ENCODE measurements at places on chromosomes 6 and 20.

DNA sequence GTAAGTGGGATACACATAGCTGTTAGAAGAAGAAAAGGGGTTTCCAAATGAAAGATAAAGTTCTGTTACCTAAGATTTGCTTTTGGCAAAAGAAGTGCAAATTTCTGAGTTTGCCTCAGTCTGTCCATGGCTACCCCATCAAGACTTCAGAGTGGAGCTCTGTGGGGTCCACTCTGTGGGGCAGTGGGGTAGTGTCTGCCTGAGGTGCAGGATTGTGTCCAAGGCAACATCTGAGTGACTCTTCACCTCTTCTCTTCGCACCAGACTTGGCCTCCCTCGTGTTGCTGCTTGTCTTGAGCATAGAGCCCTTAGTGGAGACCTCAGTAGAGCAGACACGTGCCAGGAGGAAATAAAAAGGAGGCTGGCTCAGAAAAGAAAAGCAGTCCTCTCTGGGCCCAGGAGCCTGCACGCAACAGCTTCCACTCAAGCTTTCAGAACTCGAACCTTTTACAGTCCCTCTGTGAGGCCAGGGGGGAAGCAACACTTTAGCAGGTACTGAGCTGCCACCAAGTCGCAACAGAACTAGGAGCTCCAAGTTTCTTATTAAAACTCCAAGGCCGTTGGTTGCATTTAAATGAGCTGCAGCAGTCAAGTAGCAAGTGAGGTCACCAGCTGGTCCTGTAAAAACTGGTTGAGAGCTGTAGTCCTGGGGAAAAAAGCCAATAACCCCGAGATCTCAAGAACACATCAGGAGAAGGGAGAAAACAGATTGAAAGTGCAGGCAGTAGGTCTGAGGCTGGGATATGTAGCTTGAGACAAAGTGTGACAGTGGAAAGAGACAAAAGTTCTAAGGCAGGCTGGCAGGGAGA is 413.5 kb downstream of the CDC5L start:
- DNase-seq = no peak

GRCh38 chr20:41818991-41819390 is 200.8 kb upstream of the CHD6 start:
- no peak for DNase-seq

GRCh38 chr6:56902641-56903464 is 52.1 kb upstream of the BEND6 start:
- no peak for DNase-seq

DNA sequence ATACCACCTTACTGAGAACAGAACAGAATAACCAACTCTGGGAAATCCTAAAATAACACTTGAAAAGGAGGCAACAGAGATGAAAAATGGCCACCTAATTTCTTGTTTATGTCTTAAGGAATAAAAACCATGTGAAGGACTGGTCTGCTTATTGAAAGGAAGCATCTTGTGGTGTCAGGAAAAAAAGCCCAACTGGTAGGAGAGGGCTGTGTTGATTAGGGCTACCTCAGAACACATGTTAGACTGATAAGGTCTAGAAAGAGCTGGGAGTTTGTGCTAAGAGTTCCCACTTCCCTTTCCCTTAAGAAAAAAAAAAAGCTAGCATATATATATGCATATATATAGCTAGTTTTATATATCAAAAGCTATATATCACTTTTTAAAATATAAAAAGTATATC is 425.3 kb upstream of the BTBD3 start:
- DNase-seq = no peak

- DNase-seq = peak; percentile 72
Measured at GRCh38 chr6:106223300-106223930, 102.1 kb downstream of the ATG5 start.

- no peak for DNase-seq
Measured at GRCh38 chr6:44734886-44735629, 347.6 kb downstream of the CDC5L start.

DNA sequence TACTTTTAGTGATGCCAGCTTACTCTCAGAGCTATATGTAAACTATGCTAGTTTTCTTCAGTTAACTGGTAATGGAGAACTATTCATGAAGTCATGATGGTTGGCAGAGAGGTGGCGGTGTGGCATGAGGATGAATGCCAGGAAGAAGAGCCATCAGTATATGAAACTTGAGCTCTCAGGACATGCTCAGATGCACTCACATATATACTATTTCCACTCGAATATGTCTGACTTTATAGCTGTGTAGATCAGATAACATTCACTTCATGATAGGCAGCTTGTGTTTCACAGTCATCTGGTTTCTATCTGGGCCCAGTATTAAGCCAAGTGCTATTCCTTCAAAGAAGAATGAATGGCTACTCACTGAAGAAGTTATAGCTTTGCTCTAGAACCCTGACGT is 46.2 kb upstream of the CEP85L start:
- no peak for DNase-seq

DNA sequence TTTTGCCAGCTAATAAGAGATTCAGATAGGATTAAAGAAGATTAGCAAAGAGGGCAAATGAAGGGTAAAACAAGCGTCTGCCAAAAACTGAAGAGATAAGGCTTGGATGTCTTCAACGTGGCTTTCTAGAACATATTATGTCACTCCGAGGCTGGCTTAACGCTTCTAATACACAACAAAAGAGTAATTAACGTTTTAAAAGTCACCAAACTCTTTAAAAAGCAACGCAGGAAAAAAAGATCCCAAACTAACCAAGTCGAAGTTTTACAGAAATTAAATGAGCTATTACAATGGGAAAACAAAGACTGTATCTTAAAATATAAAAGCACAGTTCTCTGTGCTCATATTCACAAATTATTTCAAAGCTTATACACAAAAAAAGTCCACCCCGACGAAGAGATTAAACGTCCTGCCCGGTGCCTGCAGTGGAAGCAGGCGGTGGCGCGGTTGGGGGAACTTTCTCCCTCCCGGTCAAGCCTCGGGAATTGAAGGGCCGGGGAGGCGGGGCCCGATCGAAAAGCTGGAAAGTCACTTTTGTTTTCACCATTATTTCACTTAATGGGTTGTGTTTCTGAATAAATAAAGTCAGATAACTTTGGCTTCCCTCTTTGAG is 1.2 kb downstream of the MAK start:
- no peak for DNase-seq

DNA sequence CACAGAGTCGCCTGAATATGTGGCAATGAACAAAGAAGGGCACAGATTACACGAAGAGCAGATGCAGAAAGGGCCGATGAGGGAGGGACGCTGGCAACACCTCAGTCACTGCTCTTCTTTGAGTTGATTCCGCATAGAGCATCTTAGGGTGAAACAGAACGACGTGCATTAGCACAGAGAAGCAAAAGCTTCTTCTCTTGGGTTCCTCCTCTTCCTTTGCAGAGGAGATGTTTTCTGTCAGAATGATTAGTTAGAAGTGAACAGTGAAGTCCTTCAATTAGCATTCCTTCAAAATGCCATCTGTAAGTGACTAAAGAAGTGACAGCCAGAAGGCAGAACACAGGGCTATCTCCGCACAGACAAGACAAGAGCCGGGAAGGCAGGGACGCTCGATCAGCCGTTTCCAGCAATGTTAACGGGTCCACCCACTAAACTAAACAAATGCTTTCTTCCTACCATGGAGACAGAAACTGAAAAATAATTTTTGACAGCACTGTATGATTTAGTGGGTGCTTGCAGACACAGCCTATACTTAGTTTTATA is 219.8 kb upstream of the AGPAT4 start:
- DNase-seq = no peak

GRCh38 chr6:56364827-56365339 is 117.5 kb upstream of the COL21A1 start:
- DNase-seq = no peak

GRCh38 chr6:113328886-113329381 is 528.2 kb upstream of the MARCKS start:
- DNase-seq = no peak

DNA sequence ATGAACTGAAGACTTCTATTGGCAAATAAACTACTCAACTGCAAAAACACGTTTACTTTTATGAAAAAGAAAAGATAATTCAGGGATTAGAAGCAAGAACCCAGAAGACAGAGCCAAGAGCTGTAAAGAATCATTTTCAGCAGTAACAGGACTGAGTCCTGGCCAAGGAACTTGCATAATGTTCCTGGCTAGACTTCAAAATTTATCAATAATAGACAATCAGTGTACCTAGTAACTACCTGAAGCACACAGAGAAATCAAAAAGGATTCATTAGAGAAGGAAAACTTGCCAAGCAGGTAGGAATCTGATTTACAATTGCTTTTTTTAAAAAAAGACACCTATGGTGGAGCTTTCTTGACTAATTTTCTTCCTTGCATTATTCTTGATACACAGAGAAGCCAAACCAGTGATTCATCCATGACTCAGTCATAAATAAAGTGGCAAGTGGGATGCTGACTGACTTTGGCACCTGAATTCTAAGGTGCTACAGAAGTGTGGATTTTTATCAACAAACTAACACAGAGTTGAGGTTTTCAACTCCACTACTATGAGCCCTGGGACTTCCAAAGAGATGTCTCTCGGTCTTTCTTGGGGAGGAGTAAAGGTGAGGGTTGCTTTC is 281.3 kb downstream of the BMP7 start:
- DNase-seq = no peak

DNA sequence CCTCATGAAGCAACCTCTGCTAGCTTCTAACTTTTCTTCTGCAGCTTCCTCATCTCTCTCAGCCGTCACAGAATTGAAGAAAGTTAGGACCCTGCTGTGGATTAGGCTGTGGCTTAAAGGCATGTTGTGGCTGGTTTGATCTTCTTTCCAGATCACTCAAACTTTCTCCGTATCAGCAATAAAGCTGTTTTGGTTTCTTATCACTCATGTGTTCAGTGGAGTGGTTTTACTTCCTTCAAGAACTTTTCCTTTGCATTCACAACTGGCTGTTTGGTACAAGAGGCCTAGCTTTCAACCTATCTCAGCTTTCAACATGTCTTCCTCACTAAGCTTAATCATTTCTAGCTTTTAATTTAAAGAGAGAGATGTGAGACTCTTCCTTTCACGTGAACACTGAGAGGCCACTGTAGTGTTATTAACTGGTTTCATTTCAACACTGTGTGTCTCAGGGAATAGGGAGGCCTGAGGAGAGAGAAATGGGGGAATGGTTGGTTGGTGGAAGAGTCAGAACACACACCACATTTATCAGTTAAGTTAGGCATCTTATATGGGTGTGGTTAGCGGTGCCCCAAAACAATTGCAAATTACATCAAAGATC is 17.2 kb downstream of the ZSCAN23 start:
- DNase-seq = no peak

DNA sequence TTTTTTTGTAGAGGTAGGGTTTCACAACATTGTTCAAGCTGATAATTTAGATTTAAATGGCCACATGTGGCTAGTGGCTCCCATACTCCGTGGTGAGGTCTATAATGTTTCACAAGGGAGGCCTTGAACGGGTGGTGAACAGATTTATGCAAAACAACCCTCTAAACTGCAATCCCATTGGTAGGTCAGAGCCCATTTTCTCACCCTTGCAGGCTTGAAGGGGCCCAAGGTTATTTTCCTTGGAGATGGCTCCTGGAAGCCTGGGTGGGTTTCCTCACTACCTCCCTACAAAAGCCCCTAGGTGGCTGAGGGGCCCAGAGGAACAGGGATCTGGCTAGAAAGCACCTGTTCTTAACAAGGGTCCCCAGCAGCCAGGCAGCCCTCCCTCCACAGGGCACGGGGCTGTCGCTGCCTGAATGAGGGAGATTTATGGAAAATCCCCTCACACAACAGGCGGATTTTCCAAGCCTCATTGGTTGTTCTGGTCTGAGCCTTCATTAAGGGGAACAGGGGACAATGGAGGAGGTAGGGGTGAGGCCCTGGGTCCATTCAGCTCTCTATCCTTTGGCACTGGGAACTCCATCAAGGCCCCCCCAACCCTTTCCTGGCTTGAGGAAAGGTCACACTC is 64.6 kb downstream of the VEGFA start:
- no peak for DNase-seq

DNA sequence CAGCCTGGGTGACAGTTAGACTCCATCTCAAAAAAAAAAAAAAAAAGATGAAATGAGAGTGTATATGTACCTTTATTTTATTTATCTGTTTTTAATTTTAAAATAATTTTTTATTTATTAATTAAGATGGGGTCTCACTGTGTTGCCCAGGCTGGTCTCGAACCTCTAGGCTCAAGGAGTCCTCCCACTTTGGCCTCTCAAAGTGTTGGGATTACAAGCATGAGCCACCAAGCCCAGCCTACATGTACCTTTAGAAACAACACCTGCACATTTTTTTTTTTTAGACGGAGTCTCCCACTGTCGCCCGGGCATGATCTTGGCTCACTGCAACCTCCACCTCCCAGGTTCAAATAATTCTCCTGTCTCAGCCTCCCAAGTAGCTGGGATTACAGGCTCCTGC is 12.1 kb upstream of the PARD6B start:
- DNase-seq = no peak

DNA sequence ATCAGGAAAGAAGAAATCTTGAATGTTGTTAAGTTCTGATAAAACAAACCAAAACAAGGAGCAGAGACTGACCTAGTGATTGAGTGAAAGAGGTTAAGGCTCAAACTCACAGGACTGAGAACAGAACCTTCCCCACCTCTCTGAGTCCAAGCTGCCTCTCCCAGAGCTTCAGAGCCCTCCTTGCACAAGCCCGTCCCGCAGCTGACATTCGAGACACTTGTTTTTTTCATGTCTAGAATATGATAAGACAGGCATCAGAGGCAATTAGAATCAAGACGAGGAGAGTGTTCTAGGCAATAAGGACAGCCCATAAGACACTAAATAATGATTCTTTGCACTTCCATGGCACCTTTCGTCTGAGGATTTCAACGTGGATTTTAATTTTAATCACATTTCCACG is 140.6 kb downstream of the PXDC1 start:
- no peak for DNase-seq

- DNase-seq = no peak
Measured at GRCh38 chr6:7731294-7731693, 5.4 kb downstream of the BMP6 start.

DNA sequence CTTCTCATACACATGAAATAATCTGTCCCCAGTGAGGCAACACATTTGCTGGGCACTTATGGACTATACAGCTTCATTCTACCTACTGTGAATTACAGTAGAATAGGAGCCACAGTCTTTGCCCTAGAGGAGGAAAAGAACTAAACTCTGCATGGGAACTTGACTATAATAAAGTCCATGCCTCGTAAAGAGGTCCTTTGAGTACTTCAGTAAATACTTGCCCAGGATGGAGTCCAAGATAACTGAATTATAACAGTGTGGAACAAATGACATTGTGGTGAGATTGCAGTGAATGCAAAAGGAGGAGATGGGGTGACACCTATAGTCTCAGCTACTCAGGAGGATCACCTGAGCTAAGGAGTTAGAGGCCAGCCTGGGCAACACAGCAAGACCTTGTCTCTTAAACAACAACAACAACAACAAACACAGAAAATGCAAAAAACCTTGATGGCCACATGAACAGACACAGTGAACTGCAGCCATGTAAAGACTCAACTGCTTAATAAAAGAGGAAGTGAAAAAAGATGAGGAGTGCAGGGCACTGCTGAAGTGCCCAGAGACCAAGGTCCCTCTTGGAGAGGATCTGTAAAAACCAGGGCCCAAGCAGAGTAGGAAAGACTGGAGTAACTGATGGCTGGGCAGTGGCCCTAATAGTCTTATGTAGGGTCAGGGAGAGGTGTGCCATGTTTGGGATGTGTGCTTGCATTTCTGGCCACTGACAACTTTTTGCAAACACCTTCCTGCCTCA is 3.7 kb downstream of the MRPS18A start:
- DNase-seq = no peak

- DNase-seq = no peak
Measured at GRCh38 chr6:155121699-155122098, 126.6 kb downstream of the TIAM2 start.

- no peak for DNase-seq
Measured at GRCh38 chr20:3727401-3728021, 5.0 kb upstream of the HSPA12B start.
